ENCODE measurements at places on chromosomes 3 and 15.
A peak's percentile ranks its signal among the peaks of the same experiment; 100 is the strongest.

DNA sequence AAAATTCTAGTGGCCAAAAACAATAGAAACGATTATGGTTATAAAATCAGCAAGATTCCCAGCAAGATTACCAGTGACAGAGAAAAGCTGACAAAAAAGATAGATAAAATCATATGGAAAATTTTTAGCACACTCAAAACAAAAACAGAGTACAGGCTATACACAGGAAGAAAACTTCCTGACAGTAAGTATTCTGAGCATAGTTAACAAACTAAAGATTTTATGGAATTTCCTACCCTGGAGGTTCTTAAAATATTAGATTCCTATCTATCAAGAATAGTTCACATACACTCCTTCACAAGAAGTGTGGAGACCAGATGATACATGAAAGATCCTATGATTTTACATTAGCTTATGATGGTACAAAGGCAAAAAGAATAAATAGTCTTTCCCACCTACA, 50.8 kb downstream of the ZNF148 start:
- no peaks in the 10 kb centered on the region for H3K27me3 ChIP-seq
- no peak for DNase-seq
- H3K4me1 ChIP-seq, result no peaks in the 10 kb centered on the region

GRCh38 chr3:1288805-1289494, 196.1 kb downstream of the CNTN6 start:
- no peaks in the 10 kb centered on the region for H3K4me1 ChIP-seq
- H3K36me3 ChIP-seq, result no peaks in the 10 kb centered on the region
- H3K27ac ChIP-seq, result no peak overlapping the region

GRCh38 chr3:114093596-114093995, 37.1 kb downstream of the QTRT2 start:
- H3K36me3 ChIP-seq, result no peaks in the 10 kb centered on the region
- DNase-seq, result peak; percentile 56
- H3K27ac ChIP-seq, result no peak overlapping the region

DNA sequence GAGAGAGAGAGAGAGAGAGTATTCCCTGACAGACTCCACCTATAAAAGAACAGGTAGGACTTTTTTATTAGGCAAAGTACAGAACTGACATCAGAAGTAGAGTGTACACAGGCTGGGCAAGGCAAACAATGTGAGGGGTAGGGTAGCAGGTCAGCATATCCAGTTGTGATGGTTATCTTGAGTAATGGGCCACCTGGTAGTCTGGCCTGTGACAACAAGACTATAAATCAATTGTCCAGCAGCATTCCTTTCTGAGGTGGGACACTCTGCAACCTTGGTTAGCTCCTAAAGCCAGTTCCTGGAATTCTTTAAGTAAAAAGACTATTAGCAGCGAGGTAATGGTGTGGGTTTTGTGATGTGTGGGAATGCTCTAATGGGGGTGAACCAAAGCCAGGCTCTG, 14.9 kb upstream of the TMCC1 start:
- H3K36me3 ChIP-seq, result no peaks in the 10 kb centered on the region
- peak; percentile 95 for DNase-seq
- H3K27ac ChIP-seq, result peak overlapping the region; percentile 72
- peak overlapping the region; percentile 38 for H3K4me3 ChIP-seq
- H3K27me3 ChIP-seq, result no peaks in the 10 kb centered on the region
- H3K4me1 ChIP-seq, result peaks cover 27% of the 10 kb centered on the region

DNA sequence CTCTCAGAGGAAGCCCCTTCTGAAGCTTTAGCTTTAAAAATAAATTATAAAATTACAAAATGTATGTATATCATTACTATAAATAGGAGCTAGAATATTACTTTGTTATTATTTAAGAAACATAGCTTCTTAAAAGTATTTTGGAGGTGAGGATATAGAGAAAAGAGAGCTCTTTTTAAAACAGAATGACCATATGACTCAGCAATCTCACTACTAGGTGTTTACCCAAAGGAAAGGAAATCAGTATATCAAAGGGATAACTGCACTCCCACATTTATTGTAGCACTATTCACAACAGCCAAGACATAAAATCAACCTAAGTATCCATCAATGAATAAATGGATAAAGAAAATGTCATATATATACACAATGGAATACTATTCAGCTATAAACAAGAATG, 119.6 kb downstream of the DMXL2 start:
- H3K4me3 ChIP-seq, result no peak overlapping the region
- no peaks in the 10 kb centered on the region for H3K27me3 ChIP-seq
- no peaks in the 10 kb centered on the region for H3K36me3 ChIP-seq
- no peaks in the 10 kb centered on the region for H3K4me1 ChIP-seq
- no peak for DNase-seq
- H3K27ac ChIP-seq, result no peak overlapping the region

GRCh38 chr15:90388462-90389380, 679 bp downstream of the IQGAP1 start:
- no peaks in the 10 kb centered on the region for H3K27me3 ChIP-seq
- H3K27ac ChIP-seq, result peak overlapping the region; percentile 58
- peaks cover 29% of the 10 kb centered on the region for H3K36me3 ChIP-seq
- peaks cover 16% of the 10 kb centered on the region for H3K4me1 ChIP-seq
- peak; percentile 37 for DNase-seq
- H3K4me3 ChIP-seq, result peak overlapping the region; percentile 87
